ENCODE measurements at places on chromosomes 4 and X.

- no peak for DNase-seq
Measured at GRCh38 chr4:7529368-7530080, 94.8 kb upstream of the PSAPL1 start.

DNA sequence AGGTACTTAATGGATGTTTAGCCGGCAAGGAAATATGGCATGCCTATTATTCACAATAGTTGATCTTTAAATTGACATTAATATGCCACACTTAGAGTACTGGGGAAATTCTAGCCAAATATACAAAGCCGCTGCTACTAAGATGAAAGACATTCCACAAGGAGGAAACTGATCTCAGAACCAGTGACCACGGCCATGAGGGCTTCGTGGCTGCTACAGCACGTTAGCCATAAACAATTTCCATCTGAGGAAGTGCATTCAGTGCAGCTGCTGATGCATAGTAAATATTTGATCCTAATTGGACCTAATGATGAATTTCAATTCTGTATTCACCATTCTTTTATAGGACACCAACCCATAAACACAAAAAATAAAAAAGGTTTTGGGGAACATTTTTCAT lies 59.1 kb downstream of the SORBS2 start:
- DNase-seq: no peak

DNA sequence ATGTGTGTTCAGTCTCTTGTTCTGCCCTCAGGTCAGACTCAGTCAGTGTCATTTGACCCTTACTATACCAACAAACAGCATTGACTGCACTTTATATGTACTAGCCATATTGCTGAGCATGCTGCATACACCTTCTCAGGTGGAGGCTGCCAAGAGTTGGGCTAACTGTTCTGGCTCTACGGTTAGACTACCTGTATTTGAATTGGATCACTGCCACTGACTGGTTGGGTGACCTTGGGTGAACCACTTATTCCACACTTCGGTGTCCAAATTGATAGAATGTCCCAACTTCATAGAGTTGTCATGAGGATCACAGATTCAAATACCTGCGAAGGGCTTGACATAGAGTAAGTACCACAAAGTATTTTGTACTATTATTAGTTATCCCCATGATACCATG lies 91.2 kb upstream of the GPR50 start:
- DNase-seq: no peak

- no peak for DNase-seq
Measured at GRCh38 chrX:153688911-153689590, 1.3 kb downstream of the SLC6A8 start.

DNA sequence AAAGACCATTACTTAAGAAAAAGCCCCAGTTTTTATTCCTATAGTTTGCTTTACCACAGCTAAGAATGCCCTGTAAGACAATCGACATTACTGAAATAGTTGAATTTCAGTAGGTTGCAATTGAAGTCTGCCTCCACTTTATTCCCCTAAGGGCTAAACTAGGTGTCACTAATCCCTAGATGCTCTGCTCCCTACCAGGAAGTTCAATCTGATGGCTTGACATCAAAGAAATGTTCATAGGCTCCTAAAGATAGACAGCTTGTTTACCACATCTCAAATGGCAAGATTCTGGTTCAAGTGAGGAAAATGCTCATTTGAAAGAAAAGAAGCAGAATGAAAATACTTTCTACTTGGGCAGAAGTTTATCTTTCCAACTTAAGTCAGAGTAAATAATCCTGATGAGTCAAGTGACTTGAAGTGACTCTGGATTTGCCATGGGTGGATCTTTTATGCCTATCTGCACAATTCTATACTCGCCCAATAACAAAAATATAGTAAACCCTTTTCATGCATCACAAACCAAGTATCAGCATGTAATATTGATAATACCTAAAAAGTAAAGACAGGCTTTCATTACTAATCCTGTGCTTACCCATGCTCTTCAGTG lies 117.2 kb downstream of the SH3RF1 start:
- no peak for DNase-seq

GRCh38 chr4:39548425-39549067 lies 21.3 kb upstream of the UGDH start:
- no peak for DNase-seq

- DNase-seq: no peak
Measured at GRCh38 chr4:10086506-10087120, 30.0 kb downstream of the WDR1 start.

Data from stimulated activated CD4-positive, alpha-beta T cell treated with anti-CD3 and anti-CD28 coated beads, Interleukin-1b, Interleukin-23, amount 100 ng/mL, for 48 hours (primary cell).